ENCODE measurements at places on chromosomes 2 and 18.

DNA sequence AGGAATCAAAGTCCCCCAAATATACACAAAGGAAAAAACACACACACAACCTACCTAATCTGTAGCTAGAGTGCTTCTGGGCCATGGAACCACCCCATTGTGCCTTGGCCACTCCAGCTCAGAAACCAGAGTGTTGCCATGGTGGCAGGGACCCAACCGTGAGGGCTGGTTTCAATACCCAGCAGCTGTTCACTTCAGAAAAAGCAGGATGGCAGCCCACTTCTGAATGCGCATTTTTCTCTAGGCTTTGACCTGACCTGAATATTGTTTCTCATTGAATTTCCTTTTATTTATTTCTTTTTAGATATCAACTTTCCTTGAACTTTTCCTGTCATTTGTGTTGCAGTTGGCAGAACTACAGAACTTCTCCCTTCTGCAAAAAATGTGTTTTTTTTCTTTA, 43.0 kb upstream of the EHBP1 start:
- DNase-seq = no peak
- peaks cover 1% of the 10 kb centered on the region for H3K27me3 ChIP-seq
- no peaks in the 10 kb centered on the region for H3K36me3 ChIP-seq
- H3K4me1 ChIP-seq = peaks cover 5% of the 10 kb centered on the region

DNA sequence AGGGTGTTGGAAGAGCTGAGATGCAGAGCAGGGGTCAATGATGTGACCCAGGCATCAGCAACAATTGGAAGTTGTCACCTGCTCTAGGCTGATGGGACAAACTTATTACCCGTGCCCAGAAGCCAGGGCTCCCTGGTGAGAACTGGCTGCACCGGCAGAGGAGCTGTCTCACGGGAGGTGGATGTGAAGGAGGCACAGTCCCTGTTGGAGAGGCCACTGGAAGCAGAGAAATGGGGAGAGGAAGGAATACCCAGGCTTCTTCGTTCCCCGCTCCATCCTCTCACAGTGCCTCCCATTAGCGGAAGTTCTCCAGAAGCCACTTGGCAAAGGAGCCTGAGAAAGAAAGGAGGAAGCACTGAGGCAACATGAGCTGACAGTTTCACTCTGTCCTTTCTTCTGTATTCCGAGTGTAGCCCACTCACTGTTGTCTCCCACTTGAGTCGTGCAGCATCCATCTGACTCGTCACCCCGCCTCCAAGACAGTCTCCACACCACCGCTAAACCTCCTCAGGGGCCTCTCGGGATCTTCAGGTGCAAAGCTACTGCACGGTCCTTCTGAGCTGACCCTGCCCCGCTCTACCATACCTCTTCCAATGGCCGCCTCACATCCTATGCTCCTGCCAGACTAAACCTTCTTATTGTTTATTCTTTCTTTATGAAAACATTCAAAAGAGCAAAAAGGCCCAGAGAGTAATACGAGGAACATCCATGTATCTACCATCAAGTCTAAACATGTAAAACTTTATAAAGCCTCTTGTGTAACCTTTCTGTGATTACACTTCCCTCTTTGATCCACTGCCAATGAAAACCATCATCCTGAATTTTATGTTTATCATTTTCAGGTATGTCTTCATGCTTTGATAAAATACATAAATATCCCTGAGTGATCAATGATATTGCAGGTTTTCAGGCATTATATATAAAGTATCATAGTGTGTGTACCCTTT, 19.1 kb upstream of the AFTPH start:
- no peak overlapping the region for H3K4me3 ChIP-seq
- DNase-seq = no peak
- peaks cover 3% of the 10 kb centered on the region for H3K4me1 ChIP-seq
- peaks cover 6% of the 10 kb centered on the region for H3K27me3 ChIP-seq
- no peak overlapping the region for H3K27ac ChIP-seq

GRCh38 chr2:193141-193671, 70.6 kb downstream of the SH3YL1 start:
- no peak overlapping the region for H3K4me3 ChIP-seq
- H3K4me1 ChIP-seq = peaks cover 3% of the 10 kb centered on the region
- H3K36me3 ChIP-seq = no peaks in the 10 kb centered on the region
- H3K27ac ChIP-seq = no peak overlapping the region
- peak; percentile 36 for DNase-seq
- H3K27me3 ChIP-seq = no peaks in the 10 kb centered on the region

- no peaks in the 10 kb centered on the region for H3K4me1 ChIP-seq
- H3K27me3 ChIP-seq = no peaks in the 10 kb centered on the region
- no peak for DNase-seq
- H3K4me3 ChIP-seq = no peak overlapping the region
- H3K36me3 ChIP-seq = peaks cover 3% of the 10 kb centered on the region
Observed at GRCh38 chr18:74114116-74114515, 33.5 kb downstream of the FBXO15 start.

- H3K27me3 ChIP-seq = peaks cover 4% of the 10 kb centered on the region
- H3K36me3 ChIP-seq = no peaks in the 10 kb centered on the region
- no peak for DNase-seq
- no peak overlapping the region for H3K4me3 ChIP-seq
- H3K4me1 ChIP-seq = no peaks in the 10 kb centered on the region
- no peak overlapping the region for H3K27ac ChIP-seq
Observed at GRCh38 chr18:36532394-36532793, 234.9 kb downstream of the FHOD3 start.

DNA sequence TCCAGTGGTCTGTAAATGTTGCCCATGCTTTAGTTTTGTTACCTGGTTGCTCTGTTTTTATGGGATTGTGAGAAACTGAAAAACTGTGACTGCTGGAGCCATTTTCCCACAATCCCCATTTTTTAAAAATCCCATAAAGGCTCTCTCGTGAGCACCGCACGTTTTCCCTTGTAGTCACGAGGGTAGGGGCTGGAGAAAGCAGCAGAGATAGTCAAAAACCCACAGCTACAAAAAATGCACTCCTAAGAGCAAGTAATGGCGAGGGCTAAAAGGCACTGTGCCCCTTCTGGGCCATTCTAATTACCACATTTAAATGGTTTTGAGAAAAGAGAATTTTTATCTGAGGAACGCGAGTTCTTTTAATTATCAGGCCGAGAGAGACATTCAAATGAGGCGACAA, 1.8 kb upstream of the CTDP1 start:
- no peak for DNase-seq
- H3K27me3 ChIP-seq = no peaks in the 10 kb centered on the region
- H3K27ac ChIP-seq = peak overlapping the region; percentile 98

- no peaks in the 10 kb centered on the region for H3K27me3 ChIP-seq
- no peaks in the 10 kb centered on the region for H3K4me1 ChIP-seq
- no peak for DNase-seq
- H3K4me3 ChIP-seq = no peak overlapping the region
- no peak overlapping the region for H3K27ac ChIP-seq
- no peaks in the 10 kb centered on the region for H3K36me3 ChIP-seq
Observed at GRCh38 chr18:42261731-42262130, 306.7 kb downstream of the PIK3C3 start.

GRCh38 chr2:238040918-238041317, 19.9 kb upstream of the SCLY start:
- H3K4me1 ChIP-seq = peaks cover 6% of the 10 kb centered on the region
- no peaks in the 10 kb centered on the region for H3K27me3 ChIP-seq
- no peak overlapping the region for H3K4me3 ChIP-seq
- no peak for DNase-seq
- H3K27ac ChIP-seq = no peak overlapping the region

DNA sequence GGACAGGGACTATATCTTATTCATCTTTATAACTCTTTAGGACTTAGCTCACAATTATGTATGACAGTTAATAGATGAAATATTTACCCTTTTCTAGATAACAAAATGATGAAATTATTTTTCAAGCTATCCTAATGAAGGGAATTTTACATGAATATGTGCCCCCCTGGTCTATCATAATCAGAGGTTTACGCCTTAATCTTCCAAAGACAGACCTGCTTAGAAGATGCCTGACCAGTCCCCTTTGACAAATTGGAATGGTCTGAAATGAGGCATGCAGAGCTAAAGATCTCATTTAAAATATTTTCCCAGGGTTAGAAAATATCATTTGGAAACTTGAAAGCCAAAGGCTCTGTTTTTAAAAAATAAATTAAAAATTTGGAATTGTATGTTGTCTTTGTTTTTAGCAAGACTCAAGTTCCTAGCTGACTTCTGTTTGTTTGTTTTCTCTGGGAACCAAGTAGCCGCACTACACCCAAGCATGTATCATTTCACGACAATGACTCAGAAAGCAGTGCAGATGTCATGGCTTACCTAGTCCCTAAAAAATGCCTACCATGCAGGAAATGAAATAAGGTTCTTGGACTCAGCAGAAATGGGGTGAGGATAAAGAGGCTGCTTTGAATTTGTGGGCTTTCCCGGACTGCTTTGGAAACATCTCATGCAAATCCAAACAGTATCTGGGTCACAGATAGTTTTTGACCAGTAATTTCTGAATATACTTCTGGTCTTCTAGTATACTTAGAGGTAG, 162.1 kb downstream of the ZEB2 start:
- H3K36me3 ChIP-seq = no peaks in the 10 kb centered on the region
- DNase-seq = peak; percentile 61
- H3K27ac ChIP-seq = peak overlapping the region; percentile 88
- H3K4me3 ChIP-seq = peak overlapping the region; percentile 12
- H3K4me1 ChIP-seq = peaks cover 26% of the 10 kb centered on the region

DNA sequence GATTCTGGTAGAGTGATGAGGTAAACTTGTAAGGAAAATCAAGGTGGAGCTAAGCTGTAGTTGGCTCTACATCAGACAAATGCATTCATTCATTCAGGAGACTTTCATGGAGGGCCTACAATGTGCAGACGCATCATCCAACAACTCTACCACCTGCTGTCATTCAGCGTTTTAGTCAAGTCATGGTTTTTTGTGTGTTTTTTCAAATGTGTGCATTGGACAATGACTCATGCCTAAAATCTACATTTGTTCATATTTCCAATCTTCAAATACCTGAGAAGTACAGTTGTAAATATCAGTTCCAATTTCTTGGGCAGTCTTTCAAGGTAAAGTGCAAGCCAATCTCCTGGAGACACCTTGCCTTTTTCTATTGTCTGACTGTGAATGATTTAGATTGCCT, 108.0 kb upstream of the LGALSL start:
- no peaks in the 10 kb centered on the region for H3K36me3 ChIP-seq
- no peaks in the 10 kb centered on the region for H3K4me1 ChIP-seq
- H3K4me3 ChIP-seq = no peak overlapping the region
- H3K27me3 ChIP-seq = no peaks in the 10 kb centered on the region
- H3K27ac ChIP-seq = no peak overlapping the region
- no peak for DNase-seq
